HTR-8/SVneo (cell line): ENCODE measurements at places on chromosomes 11 and 22.

GRCh38 chr22:44589831-44590230 is 91.8 kb upstream of the RTL6 start:
- DNase-seq = no peak

DNA sequence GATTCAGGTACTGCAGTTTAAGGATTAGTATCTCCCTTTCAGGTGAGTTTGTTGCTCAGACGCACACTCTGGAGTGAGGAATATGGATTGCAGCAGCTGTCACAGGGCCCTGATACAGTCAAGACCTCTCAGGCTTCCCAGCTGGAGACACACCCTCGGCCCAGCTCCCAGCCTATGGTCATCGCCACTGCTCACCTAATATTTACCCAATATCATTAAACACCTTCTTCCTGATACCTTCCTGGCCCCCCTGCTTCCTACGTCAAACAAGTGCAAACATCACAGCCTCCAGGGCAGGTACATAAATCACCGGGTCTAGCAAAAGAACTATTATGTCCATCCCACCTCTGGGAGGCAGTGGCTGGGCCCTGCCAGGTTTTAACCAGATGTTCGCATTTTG is 213.3 kb downstream of the MN1 start:
- DNase-seq = no peak

GRCh38 chr11:110438017-110438416 is 8.3 kb downstream of the FDX1 start:
- DNase-seq = no peak

DNA sequence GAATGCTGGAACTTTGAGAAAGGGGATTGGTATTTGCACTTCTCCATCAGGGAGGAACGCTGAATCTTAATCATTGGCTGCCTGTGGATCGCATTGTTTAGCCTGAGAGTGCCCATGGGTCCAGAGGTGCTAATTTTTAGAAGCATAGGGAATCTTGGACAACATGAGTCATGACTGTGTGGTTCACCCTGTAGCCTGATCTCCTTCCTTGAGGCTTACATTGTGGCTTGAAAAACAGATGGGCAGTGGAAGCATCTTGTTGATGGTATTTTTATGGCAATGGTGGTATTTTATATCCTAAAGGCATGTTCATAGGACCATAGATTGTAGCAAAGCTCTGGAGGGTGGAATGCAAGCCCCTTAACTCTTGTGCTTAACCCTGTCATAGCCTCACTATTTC is 99.2 kb upstream of the DBX1 start:
- no peak for DNase-seq

DNA sequence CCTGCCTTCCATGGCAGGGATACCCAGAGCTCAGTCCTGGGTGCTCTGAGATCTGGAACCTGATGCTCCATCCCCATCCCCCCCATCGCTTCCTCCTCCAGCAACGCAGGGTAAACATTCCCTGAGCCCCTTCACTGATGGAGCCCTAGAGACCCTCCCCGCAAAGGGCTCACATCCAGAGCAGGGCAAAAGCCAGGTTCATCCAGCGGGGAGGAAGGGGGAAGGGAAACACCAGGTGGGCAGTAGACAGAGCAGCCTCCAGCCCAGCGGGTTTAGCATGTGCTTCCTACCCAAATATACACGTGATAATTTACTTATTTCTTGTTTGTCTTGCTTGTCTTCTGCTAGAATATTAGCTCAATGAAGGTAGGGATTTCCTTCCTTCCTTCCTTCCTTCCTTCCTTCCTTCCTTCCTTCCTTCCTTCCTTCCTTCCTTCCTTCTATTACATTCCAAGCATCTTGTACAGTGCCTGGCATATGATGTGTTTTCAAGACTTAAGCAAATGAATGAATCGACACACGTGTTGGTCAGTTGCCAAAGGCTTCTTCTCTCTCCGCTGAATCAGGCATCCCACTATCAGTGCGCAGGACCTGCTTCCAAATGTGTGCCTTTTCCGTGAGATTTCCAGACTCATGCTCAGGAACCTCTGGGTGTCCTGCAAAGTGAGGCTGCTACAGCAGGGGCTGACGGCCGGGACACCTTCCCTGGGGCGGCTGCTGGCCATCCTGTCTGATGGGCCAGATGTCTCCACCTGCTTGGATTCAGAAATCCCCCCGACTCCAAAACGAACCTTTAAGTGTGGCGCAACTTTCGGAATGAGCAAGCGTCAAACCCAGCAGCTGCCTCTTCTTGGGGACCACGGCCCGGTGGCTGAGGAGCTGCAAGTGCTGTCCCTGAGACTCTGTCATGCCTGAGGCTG is 955.1 kb downstream of the BRD1 start:
- DNase-seq = no peak

GRCh38 chr11:16982809-16983208 is 31.4 kb downstream of the PLEKHA7 start:
- DNase-seq = no peak

DNA sequence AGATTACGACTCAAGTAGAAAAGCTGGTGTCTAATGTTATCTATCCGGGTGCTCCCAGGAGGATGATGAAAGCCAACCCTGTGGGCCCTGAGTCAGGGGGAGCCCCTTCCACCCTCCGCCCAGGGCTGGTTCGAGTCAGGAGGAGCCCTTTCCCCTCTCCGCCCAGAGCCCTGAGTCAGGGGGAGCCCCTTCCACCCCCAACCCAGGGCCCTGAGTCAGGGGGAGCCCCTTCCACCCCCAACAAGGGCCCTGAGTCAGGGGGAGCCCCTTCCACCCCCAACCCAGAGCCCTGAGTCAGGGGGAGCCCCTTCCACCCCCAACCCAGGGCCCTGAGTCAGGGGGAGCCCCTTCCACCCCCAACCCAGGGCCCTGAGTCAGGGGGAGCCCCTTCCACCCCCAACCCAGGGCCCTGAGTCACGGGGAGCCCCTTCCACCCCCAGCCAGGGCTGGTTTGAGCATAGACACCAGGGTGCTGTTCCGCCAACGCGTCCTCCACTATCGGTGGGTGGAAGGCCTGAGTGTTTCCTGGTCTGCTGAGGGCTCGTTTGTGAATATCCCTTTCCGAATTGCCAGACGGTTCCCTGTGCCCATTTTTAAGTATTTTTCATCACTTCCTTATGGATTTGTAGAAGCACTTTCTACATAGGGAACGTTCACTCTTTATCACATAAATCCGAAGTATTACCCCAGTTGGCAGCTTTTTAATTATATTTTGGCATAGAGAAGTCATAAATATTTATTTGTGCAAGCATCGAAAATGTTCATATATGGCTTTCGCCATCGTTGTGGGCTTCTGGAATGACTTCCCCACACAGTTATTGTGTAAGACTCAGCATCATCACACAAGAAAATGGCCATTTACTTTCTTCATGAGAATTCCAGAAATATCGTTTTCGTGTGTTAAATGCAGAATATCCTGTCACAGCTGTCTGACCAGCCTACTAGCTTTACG is 380.6 kb downstream of the BRD1 start:
- DNase-seq = no peak

DNA sequence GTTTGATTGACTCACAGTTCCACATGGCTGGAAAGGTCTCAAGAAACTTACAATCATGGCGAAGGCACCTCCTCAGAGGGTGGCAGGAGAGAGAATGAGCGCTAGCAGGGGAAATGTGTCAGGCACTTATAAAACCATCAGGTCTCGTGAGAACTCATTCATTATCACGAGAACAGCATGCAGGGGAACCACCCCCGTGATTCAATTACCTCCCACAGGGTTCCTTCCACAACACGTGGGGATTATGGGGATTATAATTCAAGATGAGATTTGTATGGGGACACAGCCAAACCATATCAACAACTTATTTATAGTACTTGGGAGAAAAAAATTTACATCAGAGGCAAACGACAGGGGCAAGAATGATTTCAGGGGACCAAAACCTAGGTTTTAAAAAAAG is 3.0 kb downstream of the ME3 start:
- no peak for DNase-seq

DNA sequence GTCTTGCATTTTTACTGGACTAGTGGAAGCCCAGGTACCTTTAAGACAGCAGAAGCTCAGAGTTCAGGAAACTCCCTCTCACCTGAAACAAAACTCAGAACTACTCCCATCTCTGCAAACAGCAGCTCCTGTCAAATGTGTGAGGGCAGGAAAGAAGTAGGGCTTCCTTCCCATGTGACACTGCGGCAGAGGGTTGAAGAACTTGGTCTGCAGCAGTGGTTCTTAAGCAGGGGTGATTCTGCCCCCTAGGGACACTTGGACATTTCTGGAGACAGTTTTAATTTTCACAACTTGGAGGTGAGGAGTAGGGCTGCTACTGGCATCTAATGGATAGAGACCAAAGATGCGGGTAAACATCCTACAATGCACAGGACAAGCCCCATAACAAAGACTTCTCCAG is 63.4 kb downstream of the RCN1 start:
- DNase-seq = peak; percentile 20

DNA sequence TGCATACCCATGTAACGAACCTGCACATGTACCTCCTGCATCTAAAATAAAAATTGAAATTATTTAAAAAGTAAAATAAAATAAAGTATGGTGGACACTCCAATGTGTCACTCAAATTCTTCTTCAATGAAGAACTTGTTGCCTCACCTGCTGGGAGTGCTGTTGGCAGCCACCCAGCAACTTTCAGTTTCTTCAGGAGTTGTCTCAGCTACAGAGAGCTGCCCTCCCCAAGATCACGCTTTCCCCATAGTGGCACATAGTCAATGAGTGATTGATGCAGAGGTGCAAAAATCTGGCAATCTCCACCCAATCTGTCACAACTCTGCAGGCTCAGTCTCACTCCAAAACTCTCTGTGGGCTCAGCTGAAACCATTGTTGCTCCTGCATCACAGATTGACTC is 92.3 kb upstream of the C11orf87 start:
- no peak for DNase-seq

- DNase-seq = no peak
Observed at GRCh38 chr11:13463779-13464290, 813 bp upstream of the BTBD10 start.

DNA sequence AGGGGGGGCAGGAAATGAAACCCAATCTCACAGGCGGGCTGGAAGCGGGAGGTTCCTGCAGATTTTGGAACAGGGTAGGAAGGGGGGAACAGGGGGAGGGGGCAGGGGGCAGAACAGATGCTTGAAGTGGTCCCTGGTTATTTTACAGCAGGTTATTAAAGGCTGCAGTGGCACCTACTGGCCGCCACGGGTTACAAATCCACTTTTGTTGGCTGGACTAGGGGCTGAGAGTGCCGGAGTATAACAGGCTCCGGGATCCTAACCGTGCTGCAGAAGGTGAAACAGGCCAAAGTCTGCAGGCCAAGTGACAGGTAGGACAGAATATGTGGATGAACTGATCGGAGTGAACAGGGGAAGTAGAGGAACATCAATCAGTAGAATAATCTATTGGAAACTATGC is 2.5 kb downstream of the ROBO3 start:
- peak; percentile 42 for DNase-seq

- no peak for DNase-seq
Observed at GRCh38 chr22:26883393-26883792, 226.0 kb downstream of the MIAT start.

- DNase-seq = no peak
Observed at GRCh38 chr22:48414651-48415050, 1413.0 kb downstream of the BRD1 start.

- no peak for DNase-seq
Observed at GRCh38 chr22:38282397-38282796, 9.6 kb upstream of the TMEM184B start.

DNA sequence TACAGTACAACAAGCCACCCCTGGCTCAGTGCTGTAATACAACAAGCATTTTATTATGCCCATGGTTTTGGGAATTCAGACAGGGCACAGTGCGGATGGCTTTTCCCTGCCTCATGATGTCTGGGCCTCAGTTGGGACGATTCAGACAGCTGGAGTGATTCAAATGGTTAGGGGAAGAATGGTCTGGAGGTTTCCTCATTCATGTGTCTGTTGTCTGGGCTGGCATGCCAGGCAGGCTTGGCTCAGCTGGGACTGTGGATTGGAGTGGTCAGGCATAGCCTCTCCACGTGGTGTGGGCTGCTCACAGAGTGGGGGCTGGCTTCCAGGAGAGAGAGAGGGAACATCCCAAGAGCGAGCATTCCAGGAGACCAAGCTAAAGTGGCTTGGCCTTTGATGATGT is 164.4 kb downstream of the C11orf91 start:
- no peak for DNase-seq

DNA sequence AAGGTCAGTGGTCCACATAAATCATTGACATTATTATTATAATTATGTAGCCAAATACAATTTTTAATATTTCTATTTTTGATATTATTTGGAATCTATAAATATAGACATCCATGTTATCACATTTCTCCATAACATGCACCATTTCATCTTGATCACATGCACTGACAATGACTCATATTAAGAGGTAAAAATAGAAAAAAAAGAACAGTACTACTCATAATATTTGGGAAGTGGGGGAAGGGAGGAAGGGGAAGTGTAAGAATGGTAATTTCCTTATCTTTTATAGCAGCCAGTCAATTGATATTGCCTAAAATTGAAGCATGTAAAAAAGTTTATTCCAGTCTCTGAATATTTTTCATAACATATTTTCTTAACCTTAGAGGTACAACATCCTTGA is 72.3 kb downstream of the ADM start:
- DNase-seq = no peak
